CD8-positive, alpha-beta memory T cell (primary cell): ENCODE measurements at places on chromosomes 5 and 9.

- no peak for DNase-seq
These were observed 581.7 kb downstream of the CSNK1G3 start for GRCh38 chr5:124093658-124094057.

GRCh38 chr5:180376511-180376910 lies 23.4 kb upstream of the GFPT2 start:
- no peak for DNase-seq

DNA sequence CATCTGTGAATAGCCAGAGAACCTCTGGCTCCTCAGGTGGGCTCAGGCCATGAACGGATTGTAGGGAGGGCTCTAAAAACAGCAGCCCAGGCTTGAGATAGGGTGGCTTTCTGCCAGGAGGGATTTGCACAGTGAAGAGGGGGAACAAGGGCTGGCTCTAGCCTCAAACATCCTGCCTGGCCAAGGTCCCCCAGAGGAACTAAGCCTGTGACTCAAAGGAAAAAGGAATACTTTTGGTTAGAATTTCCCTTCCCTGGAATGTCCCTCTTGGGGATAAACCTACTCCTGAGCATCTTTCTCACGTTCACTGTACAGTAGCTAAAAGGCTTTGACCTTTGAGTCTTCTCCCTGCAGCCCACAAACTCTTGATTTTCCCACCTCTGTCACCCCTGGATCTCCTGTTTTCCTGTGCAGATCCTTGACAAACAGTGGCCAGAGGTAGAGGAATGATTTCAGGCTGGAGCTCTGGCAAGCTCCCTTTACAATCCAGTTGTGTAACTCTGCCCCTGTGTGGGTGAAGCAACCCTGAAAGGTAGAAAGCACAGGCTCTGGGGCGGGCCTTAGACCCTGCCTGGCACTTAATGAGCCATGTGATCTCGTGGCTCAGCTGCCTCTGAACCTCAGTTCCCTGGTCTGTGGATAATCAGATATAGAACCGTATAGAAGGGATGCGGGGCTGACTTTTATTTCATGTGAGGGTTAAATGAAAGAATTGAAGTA lies 17.4 kb downstream of the SEC61B start:
- DNase-seq = no peak

- no peak for DNase-seq
These were observed 114.3 kb downstream of the ARHGEF28 start for GRCh38 chr5:73740274-73740790.

GRCh38 chr9:136975644-136976043 lies 1.7 kb upstream of the PTGDS start:
- no peak for DNase-seq

DNA sequence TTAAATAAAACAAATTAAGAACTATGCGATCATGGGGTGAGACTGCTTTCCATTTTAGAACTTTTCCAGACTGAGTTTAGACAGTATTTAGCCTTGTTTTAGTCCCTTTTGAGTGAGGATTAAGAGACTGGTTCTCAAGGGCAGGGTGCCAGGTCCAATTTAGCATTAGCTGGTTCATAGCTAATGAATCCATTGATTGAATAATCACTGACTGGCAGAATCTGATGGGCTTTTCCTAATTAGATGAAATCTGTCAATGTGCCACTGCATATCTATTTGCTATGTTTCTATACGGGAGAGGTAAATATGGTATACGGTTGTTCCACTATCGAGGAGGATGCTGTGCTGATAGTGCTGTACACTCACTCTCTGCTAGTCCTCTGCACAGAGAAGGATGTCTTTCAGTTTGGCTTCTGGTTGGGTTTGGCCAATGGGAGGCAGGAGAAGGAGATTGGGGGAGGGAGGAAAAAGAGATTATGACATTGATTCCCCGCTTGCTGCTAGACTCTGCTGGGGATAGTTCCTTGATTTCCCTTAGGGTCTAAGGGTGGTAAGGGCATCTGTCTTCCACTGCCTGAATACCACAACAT lies 496.6 kb downstream of the CTNND2 start:
- no peak for DNase-seq

DNA sequence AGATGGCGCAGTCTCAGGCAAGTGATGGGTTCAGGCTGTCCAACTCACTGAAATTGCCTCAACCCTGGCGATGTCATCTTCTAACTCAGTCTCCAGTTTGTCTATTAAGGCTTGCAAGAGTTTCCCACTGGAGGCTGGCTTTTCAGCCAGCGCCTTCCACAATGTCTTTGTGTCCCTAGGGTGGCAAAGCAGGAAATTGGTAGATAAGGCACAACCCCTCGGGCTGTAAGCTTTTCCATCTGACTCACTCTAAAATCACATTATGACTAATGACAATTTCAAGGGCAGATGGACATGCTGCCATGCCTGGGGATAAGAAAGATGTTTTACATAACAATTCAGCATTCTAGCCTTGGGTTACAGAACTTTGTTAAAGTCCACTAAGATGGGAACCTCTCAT lies 61.9 kb downstream of the MROH2B start:
- no peak for DNase-seq

- DNase-seq = peak; percentile 74
These were observed at the start of gene PCSK5 for GRCh38 chr9:75890472-75891276. TSS of gene PCSK5 (plus strand) at chr9:75890673. CDS start at chr9:75891182, 509 bp downstream.

DNA sequence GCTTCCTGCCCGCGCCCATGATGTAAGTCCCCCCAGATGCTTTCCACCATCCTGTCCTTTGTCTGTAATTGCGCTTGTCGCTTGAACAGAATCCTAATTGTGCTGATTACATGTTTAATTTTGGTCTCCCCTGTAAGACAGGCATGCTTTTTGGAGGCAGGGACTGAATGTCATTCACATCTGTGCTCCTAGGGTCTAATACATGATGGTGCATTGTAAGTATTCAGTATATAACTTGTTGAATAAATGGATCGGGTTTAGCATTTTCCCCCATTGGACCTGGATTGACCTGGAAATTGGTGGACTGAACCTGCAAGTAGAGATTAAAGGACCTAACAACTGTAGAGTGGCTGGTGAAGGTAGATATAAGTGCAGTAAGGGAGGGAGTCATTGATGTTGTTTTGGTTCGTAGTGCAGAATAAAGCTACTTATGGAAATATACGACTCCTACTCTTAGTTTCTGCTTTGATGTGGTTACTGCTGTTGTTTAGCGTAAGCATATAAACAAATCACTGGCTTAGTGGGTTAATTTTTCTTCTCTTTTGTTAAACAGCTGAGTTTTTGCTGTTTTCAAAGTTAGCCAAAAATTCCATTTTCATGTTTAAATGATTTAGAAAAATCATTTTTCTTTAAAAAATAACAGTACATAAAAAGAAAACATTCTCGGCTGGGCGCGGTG lies 57.3 kb downstream of the TRIO start:
- DNase-seq = no peak
